ENCODE measurements at places on chromosomes 3 and 15.

DNA sequence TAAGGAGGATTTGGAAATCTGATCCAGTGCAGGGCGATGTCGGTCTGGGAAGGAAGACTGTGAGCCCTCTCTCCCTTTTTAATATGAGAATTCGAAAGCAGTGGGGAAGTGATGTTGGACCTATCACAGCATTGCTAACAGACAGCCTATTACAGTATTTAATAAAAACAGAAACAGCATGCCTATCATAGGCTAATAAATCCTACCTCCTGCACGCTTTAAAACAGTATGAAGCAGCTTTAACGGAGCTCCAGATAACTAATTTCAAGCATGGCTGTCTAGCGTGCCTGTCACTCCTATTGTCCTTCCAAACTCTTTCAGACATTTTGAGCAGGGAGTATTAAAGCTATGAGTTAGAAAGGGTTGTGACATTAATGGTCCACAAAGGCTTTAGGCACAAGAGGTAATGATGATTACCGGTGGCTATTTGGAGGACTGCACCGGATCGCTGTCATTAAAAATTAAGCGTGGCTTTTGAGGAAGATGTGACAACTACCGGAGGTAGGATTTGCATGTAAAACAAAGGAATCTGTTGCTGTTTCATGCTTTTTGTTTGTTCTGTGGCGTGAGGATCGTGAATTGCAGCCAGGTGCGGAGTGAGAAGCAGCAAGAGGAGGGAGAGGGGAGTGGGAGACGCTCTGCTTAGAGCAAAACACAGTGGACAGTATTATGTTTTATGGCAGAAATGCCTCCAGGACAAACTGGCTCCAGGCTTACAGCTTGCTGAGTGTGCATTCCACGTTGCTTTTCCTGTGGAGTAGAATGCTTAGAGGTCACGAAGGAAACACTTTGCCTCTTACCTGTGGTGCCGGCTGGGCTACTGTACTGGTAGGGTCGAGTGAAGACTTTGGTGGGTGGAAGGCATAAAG is at the start of gene KCNMB2:
TSS of gene KCNMB2 (plus strand) at position 226 of the 869 bp plus-strand sequence.
- no peak for DNase-seq

DNA sequence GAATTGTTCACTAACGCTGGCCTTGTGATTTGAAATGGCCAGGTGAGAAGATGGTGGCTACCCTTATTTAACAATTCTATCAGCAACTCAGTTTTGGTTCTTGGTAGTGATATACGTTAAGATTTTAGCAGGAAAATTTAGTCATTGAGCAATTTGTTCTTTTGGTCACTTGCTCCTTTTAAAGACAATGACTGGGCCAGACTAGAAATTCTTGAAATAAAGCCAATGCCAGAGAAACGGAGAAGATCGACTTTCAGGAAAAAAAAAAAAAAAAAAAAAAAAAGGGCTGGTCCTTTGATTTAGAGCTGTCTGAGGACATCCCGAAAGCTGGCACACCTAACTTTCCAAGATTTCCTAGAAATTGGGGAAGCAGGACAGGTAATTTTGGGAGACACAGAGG is 178.5 kb downstream of the FNDC3B start:
- no peak for DNase-seq

DNA sequence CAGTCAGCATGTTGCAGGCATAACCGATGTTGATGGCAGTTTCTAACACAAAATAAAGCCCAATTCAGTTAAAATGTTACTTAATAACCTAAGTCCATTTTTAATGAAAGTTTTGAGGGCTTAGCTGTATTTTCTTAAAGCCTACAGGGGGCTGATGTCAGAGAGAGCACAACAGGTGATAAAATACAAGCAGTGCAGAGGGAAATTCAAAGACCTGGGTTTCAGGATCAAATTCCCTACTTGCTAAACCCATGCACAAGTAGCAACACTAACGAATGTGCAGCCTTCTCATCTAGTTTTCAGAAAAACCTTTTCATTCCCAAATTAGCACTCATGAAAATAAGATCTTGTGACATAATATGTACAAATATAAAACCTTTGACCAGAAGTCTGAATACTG is 202.0 kb downstream of the ATP8B4 start:
- DNase-seq: no peak

- DNase-seq: no peak
Observed at GRCh38 chr3:9020426-9020825, 57.2 kb upstream of the RAD18 start.

DNA sequence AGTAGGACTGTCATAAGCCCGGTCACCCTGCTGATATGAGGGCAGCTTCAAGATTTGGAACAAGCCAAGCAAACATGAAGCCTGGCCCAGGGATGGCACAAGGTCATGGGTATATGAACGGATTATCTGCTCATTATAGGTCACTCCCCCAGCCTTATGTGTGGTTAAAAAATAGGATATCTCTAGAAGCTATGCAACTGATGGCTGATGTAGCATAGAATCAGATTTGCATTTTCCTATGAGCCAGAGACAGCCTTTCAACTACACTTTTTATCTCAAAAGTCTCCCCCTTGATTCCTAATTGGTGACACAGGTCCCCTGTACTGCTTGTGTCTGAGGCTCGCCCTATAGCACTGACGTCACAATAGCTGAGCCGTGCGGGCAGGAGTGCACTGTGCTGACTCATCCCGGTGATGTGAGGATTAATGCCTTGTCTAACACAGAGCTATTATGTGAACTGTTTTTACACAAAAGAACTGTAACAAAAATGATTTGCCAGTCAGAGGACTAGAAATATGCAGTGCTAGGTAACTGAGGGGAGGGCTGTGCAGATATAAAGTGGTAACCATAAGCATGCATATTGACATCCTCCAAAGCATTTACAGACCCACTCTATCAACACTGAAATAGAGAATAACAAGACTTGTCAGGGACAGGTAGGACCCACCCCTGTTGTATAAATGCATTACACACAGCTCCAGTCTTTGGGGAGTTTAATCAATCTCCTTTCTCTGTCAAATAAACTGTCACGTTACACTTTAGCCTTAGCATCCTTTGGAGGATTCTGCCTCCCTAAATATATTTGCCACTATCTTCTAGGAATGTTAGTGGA is 204.9 kb downstream of the TIGIT start:
- no peak for DNase-seq

DNA sequence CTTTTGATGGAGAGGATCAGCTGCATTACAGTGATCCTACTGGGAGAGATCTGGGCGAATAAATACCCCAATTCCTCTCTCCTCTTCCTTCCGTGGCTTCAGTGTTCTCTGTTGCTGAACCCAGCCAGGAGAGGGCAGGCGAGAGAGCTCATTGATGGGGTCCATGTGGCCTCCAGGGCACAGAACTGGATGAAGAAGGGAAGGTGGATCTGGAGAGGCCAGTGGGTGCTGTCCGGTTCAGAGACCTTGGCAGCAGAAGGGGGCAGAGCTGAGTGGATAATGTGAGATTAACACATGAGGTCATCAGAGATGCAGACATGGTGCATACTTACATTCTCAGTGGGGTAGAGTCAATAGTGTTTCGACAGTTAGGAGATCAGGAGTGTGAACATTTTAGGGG is 193.6 kb downstream of the CLSTN2 start:
- DNase-seq: peak; percentile 63

DNA sequence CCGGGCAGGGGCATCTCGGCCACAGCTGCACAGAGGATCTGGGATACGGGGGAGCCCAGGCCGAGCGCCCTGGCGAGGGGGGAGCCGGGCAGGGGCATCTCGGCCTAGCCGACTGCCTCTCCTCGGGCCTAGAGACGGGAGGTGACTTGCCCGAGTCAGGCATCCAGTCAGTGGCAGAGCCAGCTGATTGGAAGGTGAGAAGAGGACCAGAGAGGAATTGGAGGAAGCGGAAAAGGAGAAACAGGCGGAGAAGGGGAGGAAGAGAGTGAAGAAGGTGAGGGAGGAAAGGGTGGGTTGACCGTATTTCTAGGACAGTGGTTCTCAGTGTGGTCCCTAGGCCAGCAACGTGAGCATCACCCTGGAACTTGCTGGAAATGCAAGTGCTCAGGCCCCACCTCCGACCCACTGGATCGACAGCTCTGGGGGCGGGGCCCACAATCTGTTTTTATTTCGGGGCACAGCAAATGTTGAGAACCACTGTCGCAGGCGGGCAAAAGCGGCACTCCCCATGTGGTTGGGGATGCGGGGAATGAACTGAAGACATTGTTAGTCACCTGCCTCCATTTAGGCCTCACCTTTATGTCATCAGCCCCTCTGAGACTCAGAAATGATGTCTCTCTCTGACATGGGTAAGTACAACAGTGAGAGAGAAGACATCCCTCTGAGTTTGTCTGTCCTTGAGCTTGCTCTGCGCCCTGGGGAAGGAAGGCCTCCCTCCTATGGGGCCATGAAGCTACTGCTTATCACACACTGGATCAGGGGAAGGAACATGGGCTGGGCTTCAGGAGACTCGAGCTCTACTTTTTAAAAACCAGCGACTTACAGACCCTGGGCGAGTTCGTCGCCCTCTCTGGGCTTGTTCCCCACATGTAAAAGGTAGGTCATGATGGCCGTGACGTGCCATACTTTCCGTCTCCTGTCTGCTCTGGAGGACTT is 1.0 kb upstream of the MELTF start:
- DNase-seq: no peak

DNA sequence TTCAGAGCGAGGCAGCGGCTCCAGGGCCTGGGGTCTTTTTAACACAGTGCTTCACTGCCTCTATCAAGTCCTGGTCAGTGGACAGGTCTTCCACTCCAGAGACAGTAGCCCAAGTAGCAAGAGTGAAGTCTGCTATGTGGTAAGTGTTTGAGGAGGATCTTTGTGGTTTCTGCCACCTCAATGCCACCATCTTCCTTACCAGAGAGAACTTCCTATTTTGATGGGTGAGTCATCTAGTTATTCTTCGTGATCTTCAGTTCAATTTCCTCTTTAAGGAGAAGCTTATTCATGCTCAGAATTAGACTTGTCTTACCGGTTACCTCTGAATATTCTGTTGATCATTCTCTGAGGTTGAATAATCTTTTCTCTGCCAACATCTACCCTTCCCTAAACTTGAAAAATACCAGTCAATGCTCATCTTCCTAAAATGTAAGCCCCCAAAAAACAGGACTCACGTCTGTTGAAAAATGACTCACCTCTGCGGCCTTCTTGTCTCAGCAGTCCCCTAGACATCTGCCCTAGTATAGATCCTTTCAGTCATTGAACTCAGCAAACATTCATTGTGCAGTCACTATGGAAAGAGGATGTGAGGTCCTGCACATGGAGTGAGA is 32.2 kb upstream of the BCL6 start:
- DNase-seq: no peak

- no peak for DNase-seq
Observed at GRCh38 chr3:134699721-134700120, 48.9 kb upstream of the KY start.

DNA sequence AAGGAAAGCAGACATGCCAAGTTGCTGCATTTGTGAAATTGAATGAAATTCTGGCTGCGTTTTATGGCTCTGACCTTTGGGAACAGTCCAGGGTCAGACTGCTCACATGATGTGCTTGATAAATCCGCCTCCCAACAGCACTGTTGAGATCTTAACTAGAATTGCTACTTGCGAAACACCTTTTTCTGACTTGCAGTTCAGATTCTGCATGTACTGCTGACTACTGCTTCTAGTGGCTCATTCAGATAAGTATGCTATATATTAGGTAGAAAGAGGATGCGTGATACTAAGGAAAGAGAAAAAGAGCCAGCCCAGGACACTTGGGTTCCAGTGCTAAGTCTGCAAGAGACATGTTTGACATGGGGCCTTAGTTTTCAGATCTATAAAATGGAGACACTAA is 129.4 kb downstream of the LPP start:
- DNase-seq: no peak

DNA sequence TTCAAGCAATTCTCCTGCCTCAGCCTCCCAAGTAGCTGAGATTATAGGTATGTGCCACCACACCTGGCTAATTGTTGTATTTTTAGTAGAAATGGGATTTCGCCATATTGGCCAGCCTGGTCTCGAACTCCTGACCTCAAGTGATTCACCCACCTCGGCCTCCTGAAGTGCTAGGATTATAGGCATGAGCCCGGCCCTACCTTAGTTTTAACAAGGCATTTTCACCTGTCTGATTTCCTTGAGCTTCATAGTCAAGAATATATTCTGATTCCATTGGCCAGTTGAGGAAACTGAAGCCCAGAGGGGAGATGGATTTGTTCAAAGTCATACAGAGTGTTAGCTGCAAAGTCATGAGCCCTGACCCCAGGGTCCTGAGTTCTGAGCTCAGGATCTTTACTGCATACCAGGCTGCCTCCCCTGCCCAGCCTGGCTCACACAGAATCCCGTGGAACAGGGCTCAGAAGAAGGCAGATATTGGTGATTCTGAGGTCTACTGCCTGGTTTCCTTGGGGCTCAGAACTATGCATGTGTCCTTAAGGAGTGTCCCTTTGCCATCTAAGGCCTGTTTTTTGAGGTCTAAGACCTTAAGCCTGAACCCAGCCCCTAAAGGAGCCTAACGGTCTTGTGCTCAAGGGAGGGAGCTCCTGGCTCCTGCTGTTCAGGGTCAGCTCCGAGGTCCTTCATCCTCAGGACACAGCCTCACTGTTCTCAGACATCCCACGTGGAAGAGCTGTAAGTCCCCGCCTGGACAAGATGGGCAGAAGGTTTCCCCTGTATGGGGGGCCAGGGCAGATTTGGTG is 134.4 kb downstream of the SMAD6 start:
- no peak for DNase-seq

DNA sequence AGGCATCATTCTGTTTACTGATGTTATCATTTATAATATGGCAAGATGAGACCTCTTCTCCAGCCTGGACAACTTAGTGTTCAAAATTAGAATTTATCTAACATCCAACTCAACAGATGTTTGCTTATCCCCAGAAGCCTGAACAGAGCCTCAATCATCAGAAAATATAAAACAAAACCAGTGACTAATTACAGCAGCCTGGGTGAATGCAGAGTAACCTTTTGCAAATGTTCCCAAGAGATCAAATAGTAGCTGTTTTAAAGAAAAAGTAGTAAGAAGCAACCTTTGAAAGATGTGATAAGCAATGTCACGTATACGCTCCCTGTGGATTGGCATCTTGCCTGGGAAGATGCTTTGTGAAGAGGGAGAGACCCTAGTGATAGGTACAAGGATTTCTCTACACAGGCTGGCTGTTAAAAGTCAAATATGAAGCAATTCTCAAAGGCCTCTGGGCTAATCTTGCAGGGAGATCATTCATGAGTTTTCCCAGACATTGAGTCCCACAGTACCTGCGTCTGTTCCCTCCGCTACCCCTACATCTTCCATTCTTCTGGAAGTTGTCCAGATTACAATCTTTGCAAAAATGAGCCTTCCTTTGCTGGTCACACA is 39.3 kb upstream of the PRICKLE2 start:
- no peak for DNase-seq

DNA sequence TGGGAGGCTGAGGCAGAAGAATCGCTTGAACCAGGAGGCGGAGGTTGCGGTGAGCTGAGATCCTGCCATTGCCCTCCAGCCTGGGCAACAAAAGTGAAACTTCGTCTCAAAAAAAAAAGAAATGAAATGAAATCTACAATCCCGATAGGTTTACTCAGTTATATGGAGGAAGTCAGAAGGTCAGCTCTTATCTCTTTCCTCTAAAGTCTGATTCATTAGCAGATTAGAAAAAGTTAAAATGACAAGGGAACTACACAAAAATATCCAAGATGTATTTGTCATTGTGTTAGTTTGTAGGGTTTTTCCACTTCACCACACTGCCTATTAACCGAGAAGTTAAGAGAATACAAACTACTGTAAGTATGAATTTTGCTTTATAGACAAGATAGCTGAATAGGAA is 420.6 kb downstream of the SHQ1 start:
- no peak for DNase-seq

GRCh38 chr3:197376735-197377555 is 78.5 kb upstream of the DLG1 start:
- no peak for DNase-seq

Data from endothelial cell (in vitro differentiated cells).